Fibroblast of the aortic adventitia (primary cell): ENCODE measurements at places on chromosomes 5 and 9. TPM values are rescaled to one million over a fixed set of nuclear protein-coding genes. Genes with fewer than 3 reads are reported as not detected.

DNA sequence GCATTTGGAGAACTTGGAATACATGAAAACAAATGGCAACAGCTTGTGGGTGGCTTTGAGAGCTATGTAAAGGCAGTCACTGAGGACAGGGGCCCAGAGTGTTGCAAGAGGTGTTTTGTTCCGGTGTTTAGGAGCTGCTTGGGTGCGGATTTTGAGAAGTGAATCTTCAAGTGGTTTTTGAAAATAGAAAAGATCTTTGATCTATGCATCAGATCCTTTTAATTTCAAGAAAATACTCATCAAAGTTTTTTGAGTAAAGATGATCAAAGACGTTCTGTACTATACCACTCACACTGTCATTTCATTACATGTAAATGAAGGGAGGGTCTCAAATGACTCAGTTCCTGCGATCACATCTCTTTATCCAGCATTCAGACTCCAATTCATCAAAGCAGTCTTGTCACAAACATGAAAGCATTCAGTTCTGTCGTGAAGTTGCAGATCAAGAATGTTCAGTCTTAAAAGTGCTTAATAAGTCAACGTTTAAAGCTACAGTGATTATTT, 112.5 kb downstream of the WDR41 start:
- DNase-seq = no peak

- DNase-seq = no peak
Observed at GRCh38 chr9:110573305-110573704, 6.2 kb downstream of the SVEP1 start.

DNA sequence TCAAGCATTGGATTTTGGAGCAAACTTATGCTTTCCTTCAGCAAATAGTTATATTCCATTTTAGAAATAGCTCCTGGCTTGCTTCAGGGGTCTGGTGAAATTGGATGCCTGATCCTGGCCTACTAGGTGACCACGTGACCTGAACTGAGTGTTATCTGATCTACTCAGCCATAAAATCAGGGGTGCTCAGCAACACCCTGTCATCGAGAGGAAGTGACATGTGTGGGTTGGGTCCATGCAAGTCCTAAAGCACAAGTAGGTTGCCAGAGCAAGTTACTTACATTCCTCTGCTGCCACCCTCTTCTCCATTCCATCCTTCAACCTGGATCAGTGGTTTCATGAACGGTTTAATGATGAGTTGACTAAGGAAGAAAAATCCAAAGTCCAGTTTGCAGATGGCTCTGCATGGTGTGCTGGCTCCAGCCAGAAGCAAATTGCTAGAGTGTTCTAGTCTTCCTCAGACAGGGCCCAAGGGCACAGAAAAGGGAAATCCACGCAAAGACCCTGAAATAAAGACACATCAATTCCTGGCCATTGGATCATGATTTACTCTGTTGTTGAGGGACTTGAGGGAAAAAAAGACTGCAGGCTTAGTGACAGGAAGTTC, 2.8 kb upstream of the FAM193B start:
- no peak for DNase-seq

The FGF10 gene
- 0.16 and 1.2 TPM in 2 replicates for total RNA-seq

The FGFR4 gene
- total RNA-seq = 0.74 TPM in 1 of 2 replicates, not detected in the other
